ENCODE measurements at places on chromosomes 7 and 10.

DNA sequence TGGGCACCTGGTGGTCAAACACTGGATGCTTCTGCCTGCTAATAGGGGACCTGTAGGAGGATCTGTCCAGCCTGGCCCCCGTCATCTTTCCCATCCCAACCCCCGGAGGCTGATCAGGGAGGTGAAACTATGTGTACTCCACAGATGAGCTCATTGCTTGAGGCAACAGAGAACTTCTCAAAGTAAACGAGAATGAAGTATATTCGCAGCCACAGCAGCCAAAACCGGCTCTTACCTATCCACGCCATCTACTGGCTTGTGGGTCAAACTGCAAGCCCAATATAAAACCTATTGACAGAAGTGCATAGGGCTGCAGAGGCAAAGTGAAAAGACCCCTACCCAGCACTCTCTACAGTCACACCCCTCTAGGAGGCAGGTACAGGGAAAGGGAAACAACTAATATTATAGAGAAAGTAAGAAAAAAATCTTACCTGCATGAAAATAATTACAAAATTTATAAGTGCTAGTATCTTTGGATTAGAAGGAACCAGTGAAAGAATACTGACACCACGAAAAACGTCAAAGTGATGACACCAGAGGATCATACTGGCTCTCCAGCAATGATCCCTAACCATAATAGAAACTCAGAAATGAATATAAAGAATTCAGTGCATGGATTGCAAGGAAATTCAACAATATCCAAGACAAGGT lies 973.5 kb downstream of the ANKRD7 start:
- no peak for DNase-seq

DNA sequence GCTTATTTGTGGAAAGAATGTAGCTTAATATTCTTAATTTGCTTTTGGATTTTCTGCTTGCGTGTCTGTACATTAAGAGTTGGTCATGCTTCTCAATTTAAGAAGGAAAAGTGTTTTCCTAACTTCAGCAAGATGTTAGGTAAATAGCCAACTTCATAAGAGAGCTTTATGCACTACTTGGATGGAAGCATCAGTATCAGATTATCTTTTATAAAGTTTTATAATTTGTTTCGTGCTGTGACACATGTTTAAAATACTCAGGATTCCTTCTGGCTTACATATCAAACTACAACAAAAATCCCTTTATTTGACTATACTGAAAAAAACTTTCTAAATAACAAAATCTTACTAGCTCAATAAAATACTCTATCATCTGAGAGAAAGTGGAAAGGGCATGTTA lies 34.8 kb upstream of the AGR2 start:
- no peak for DNase-seq

GRCh38 chr7:117018713-117019112 lies 65.4 kb downstream of the ST7 start:
- DNase-seq = no peak

DNA sequence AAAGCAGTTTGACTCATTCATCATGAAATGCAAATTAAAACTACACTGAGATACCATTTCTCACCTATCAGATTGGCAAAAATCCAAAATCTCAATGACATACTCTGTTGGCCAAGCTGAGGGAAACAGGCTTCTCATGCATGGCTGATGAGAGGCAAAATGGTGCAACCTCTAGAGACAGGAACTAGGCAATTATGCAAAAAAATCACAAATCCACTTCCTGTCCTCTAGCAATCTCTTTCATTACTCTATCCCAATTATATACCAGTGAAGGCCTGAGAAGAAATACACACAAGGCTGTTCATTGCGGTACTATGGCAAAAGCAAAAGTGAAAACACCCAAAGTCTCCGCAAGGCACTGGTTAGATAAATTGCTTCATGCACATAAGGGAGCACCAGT lies 25.9 kb upstream of the PTPRN2 start:
- DNase-seq = no peak

DNA sequence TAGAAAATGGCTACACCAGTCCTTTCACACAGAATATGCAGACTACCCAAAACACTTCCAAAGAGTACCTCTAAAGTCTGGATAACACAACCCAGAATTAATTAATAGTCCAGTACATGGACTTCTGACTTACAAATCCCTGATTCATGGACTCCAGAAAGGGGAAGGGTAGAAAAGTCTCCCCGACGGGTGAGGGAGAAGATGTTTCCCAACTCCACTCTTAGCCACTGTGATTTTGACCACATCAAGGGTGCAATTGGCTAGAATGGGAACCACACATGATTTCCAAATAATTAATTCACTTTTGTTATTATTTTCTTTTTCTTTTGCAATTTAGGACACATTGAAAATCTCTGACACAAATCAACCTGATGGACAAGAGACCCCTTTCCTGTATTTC lies 1.4 kb downstream of the TMEM130 start:
- DNase-seq = no peak

- no peak for DNase-seq
Measured at GRCh38 chr7:134085311-134085710, 41.8 kb upstream of the LRGUK start.

- DNase-seq = no peak
Measured at GRCh38 chr10:70272925-70273316, 10.9 kb downstream of the NPFFR1 start.

GRCh38 chr7:151117565-151117964 lies 31.3 kb downstream of the AGAP3 start:
- DNase-seq = no peak

- DNase-seq = no peak
Measured at GRCh38 chr10:62147425-62147824, 121.2 kb downstream of the RTKN2 start.

- no peak for DNase-seq
Measured at GRCh38 chr10:123613346-123613850, 52.8 kb upstream of the GPR26 start.

- DNase-seq = no peak
Measured at GRCh38 chr7:22241805-22242390, 115.1 kb downstream of the RAPGEF5 start.

GRCh38 chr10:42972946-42973345 lies 103.9 kb upstream of the RET start:
- DNase-seq = no peak

GRCh38 chr7:71377469-71377868 lies 245.5 kb downstream of the GALNT17 start:
- DNase-seq = no peak

GRCh38 chr10:87861566-87861952 lies 1.8 kb downstream of the KLLN start:
- no peak for DNase-seq

DNA sequence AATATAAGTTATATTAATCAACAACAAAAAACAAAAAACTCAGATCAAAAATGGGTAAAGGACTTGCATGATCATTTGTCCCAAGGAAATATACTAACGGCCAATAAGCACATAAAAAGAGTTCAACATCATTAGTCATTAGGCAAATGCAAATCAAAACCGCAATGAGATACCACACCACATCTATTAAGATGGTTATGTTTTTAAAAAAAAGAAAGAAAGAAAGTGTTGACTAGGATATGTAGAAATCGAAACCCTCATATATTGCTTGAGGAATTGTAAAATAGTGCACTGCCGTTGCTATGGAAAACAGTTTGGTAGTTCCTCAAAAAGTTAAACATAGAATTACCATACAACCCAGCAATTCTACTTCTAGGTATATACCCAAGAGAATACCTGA lies 39.4 kb upstream of the CTNNA3 start:
- no peak for DNase-seq

DNA sequence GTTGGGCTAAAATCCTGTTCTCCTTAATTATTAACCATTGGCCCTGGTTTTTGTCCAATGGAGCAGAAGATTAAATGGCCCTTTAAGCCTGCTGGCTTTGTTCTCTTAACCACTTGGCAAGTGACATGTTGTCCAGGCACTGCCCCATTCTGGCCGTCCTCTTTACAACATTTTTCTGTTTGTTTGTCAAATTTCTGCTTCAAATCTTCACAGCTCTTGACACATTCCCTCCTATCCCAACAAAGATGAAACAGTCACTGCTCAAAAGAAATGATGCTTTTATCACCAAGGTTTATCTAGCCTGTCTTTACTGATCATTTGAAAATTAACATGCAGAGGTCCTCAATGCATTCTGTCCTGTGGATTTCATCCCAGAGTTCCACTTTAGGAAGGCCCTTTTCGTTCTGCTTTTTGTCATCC lies 700.4 kb downstream of the KCNMA1 start:
- no peak for DNase-seq

- no peak for DNase-seq
Measured at GRCh38 chr7:133436014-133436428, 183.1 kb downstream of the EXOC4 start.

DNA sequence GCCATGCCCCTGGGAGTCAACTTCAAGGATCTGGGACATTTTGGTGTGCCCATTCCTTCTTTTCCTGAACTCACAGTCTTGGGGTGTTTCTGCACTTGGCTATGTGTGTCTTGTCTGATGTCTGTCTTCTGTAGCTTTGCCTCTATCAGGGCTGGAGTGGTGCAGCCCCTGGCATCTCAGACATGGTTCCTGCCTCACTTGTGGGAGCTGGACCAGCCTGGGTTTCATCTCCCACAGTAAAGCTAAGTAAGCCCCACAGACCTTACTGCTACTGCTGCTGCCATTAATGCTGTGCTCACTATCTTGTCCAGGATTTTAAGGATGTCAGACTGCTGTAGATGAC lies 59.0 kb downstream of the ADCYAP1R1 start:
- DNase-seq = no peak

- DNase-seq = no peak
Measured at GRCh38 chr7:139623518-139623917, 100.0 kb downstream of the CLEC2L start.

DNA sequence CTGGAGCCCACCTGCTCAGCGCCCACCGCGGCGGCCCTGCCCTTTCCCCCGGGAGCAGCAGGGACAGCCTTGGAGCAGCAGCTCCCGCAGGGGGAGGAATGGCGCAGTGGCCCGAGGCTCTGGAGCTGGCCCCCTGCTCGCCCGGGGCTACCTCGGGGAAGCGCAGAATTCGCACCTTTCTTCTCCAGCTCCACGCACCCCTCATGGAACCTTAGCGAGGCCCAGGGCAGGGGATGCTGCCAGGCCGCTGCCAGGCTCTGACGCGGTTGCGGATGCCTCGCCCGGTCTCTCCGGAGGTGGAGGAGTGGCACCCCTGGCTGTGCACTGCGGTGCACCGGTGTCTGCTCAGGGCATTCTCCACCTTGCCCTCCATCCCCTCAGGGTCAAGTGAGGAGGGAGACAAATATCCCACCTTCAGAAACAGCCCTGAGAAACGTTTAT lies 84.9 kb upstream of the MKI67 start:
- no peak for DNase-seq

DNA sequence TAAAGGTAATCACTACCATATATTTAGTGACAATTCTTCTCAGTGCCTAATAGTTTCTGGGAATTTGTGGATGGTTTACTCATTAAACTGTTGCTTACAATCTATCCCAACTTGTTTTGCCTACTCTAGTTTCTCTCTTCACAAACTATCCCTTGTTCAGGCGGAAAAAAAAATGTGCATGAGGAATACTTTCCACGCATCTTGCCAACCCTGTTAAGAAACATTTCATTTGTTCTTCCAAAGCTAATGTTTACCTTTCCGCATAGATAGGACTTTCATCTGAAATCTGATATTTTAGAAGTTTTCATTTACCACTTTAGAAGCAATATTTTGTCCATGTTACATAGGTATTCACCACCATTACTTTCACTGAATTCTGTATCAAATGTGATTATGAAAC lies 191.9 kb downstream of the MDFIC start:
- no peak for DNase-seq

DNA sequence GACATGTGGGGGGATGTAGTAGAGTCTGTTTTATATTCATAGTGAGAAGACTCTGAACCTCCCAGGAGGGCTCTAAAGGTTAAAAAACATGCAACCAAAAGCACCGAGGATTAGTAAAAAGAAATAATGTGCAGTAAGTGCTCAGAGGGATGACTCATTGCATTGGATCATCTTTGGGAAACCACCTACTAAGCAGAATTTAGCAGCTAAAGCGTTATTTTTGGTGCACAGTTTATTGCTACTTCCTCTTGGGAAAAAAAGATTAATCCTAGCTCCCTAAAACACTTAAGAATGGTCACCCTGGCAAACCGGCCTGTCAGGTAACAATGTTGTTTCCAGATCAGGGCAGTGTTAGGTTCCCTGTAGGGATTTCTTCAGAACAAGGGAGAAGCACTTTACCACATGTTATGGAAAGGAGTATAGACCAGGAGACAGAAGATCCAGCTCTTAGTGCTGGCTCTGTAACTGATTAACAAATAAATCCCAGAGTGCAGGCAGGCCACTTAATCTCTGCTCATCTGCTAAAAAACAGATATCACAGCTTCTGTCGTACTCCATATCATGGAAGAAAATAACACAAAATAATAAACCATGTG lies 44.8 kb upstream of the FAM133B start:
- DNase-seq = no peak

DNA sequence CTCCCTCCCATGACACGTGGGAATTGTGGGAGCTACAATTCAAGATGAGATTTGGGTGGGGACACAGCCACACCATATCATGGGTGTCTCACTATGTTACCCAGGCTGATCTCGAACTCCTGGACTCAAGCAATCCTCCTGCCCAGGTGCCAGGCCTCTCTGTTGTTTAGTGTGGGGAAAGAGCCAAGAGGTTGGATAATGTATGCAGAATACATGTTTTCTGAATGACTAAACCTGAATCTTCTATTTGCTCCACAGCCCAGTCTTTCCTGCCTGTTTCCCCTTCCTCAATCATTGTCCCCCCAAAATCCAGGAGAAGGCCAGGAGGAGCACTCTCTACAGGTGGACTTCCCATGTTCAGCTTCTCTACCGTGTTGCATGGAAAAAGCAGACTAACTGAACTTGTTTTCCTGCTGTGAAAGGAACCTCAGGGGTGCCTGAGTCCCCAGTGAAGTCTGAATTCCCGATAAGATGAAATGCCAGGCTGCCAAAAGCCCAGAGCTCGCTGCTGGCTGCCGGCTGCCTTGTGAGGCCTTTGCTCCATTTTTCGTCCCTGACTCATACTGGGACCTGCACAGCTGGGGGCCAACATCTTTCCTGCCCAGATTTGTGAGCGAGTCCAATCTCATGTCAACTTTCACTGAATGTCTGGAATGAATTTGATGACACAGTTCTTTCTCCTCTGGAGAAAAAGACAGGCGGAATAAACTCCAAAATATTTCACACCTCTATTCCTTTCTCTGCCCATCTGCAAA lies 588.0 kb downstream of the CALN1 start:
- no peak for DNase-seq
